ENCODE measurements at places on chromosomes 2 and 18.

DNA sequence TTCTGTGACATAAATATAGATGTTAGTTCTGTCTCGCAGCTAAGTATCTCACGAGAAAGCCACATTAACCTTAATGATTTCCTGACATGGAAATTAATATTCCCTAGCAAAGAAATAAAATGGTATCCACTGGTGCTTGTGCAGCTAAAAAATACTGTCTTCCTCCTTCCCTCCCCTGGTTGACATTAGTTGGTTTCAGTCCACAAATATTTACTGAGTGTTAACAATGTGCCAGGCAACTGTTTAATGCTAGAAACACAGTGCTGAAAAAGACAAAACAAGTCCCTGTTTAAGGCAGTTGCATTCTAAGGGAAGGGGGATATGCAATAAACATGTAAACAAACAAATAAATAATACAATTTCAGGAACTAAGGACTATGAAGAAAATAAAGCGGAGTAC is 44.2 kb upstream of the VPS54 start:
- no peak overlapping the region for H3K4me3 ChIP-seq
- no peaks in the 10 kb centered on the region for H3K27me3 ChIP-seq
- H3K4me1 ChIP-seq, result peaks cover 6% of the 10 kb centered on the region
- peak overlapping the region; percentile 45 for H3K27ac ChIP-seq

DNA sequence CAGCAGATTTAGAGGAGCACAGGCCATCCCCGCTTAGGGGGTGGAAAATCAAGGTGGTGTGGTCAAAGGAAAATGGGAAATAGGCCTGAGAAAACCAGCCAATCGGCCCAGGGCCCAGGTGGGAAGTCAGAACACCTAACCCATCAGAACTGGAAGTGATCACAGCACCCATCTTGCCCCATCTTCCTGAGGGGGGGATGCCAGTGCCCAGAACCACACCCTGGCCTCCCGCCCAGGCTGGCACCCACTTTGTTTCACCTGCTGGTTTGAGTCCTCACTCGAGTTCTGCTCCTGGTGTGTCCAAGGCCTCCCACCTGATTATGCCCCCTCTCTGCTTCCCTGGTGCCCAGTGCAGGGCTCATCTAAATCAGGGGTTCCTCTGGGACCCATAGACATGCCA is 174.5 kb downstream of the TNS1 start:
- no peaks in the 10 kb centered on the region for H3K27me3 ChIP-seq
- no peak for DNase-seq
- no peak overlapping the region for H3K4me3 ChIP-seq
- H3K27ac ChIP-seq, result peak overlapping the region; percentile 49
- H3K4me1 ChIP-seq, result peaks cover 43% of the 10 kb centered on the region

DNA sequence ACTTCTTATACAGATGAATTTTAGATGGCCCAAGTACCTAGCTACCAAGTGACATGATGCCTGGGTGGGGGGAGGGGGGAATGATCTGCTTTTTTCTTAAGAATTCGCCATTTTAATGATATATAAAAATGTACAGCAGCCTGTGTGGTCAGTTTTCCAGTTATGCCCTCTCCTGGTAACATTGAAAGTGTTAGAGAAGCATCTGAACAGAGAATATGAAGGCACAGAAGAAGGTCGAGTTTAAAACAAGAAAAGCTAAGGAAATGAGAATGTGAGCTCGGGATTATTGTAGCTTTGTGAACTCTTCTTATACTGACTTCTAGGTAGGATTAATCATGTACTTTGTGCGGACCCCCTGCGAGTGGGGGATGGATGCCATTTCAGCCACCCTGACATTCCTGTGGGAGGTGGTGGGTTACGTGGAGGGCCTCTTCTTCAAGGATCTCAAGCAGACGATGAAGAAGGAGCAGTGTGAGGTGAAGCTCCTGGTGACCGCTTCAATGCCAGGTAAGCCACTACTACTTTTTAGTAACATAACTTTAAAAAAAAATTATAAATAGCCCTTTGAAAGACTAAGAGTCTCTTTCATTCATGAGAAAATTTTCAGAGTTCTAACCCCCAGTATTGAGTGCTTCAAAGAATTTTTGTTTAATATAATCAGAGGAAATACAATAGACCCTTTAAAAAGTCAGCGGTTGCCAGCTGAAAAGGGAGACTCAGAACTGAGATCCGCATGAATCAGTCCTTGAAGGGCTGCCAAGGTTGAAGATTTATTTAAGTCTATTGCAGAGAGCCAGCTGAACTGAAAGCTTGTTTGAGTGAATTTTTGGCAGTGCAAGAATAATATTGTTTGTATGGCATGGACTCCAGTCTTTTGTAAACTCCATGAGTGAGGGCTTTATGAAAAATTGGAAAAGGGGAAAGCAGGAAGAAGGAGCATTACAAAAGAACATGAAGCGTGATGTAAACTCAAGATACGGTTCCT is 68.6 kb upstream of the RPE start:
- no peaks in the 10 kb centered on the region for H3K4me1 ChIP-seq
- H3K4me3 ChIP-seq, result no peak overlapping the region
- no peaks in the 10 kb centered on the region for H3K27me3 ChIP-seq
- no peak for DNase-seq
- no peak overlapping the region for H3K27ac ChIP-seq
- no peaks in the 10 kb centered on the region for H3K36me3 ChIP-seq

- no peaks in the 10 kb centered on the region for H3K36me3 ChIP-seq
- DNase-seq, result no peak
- H3K4me3 ChIP-seq, result no peak overlapping the region
- H3K4me1 ChIP-seq, result no peaks in the 10 kb centered on the region
- no peaks in the 10 kb centered on the region for H3K27me3 ChIP-seq
Observed at GRCh38 chr18:3213300-3214059, 6.3 kb downstream of the MYOM1 start.

DNA sequence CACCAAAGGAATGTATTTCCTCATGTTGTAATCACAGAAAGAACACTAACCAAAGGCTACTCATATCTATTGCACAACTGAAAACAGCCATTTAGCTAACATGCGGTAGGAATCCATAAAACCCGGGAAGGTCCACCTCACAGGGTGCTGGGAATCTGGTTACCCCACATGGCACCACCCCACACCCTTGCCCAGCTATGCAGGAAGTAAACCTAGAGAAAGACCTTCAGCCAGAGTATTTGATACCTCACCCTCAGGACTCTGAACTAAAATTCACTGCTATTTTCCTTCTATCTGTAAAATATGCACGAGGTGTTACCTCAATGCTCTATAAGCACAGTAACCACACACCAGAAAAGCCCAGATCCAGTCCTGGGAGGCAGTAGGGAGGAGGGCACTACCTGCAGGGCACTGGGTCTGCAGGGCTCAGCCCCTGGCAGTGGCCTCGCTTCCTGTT is 45.8 kb downstream of the PTPN2 start:
- H3K4me1 ChIP-seq, result peaks cover 36% of the 10 kb centered on the region
- peak overlapping the region; percentile 90 for H3K27ac ChIP-seq

- no peak overlapping the region for H3K4me3 ChIP-seq
- no peak overlapping the region for H3K27ac ChIP-seq
- no peaks in the 10 kb centered on the region for H3K36me3 ChIP-seq
- no peaks in the 10 kb centered on the region for H3K27me3 ChIP-seq
- no peak for DNase-seq
Observed at GRCh38 chr2:188701836-188702235, 272.3 kb upstream of the COL3A1 start.

DNA sequence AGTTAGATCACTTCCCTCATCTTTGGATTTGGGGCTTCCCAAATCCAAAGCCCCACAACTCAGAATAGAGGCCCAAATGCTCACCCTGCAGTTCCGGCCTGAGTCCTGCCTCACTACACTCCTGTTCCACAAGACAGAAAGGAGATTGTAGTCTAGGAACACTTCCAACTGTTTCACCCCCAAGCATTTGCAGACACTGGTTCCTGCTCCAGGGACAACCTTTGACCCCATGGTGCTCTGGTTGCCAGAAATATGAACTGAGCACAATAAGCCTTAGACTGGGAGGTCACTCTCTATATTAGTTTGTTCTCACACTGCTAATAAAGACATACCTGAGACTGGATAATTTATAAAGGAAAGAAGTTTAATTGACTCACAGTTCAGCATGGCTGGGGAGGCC is 49.0 kb downstream of the HRH4 start:
- no peak overlapping the region for H3K27ac ChIP-seq
- no peaks in the 10 kb centered on the region for H3K4me1 ChIP-seq
- no peak for DNase-seq

DNA sequence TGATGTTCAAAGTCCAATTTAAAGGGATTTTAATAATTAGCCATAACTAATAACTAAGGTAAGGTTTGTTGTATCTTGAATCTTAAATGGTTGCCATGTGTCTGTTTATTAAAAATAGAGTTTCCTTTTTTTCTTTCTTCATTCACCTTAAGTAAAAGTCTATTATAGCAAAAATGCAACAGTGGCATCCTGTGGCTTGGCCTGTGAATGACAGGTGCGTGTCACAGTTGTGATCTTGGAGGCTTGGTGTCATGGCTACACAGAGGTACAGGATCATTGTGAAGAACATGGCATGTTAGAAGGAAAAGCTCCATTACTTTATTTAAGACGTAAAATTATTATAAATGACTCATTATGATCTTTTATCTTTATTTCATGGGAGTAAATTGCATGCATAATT is 246.1 kb downstream of the BCL2 start:
- peaks cover 5% of the 10 kb centered on the region for H3K4me1 ChIP-seq
- no peaks in the 10 kb centered on the region for H3K27me3 ChIP-seq
- H3K4me3 ChIP-seq, result no peak overlapping the region
- H3K27ac ChIP-seq, result no peak overlapping the region
- H3K36me3 ChIP-seq, result no peaks in the 10 kb centered on the region
- no peak for DNase-seq

- H3K27ac ChIP-seq, result no peak overlapping the region
- H3K4me1 ChIP-seq, result no peaks in the 10 kb centered on the region
- no peak overlapping the region for H3K4me3 ChIP-seq
- no peaks in the 10 kb centered on the region for H3K36me3 ChIP-seq
- H3K27me3 ChIP-seq, result no peaks in the 10 kb centered on the region
Observed at GRCh38 chr2:236687296-236687965, 117.8 kb downstream of the ACKR3 start.
